Osteoblast (primary cell): ENCODE measurements at places on chromosomes 3 and 15. TPM values are rescaled to one million over a fixed set of nuclear protein-coding genes. Genes with fewer than 3 reads are reported as not detected.

The LEKR1 gene
- total RNA-seq: 0.36 and 1.5 TPM in 2 replicates

The IL16 gene
- 6.5 and 7.1 TPM in 2 replicates for total RNA-seq

The VPS39 gene
- total RNA-seq: 69.1 and 76.6 TPM in 2 replicates

The ALDH1A2 gene
- total RNA-seq: 0.88 and 1.1 TPM in 2 replicates

The ANKRD63 gene
- not detected in 2 replicates for total RNA-seq

The ROBO1 gene
- total RNA-seq: 52.2 and 69.8 TPM in 2 replicates

The LCTL gene
- 1.2 and 1.4 TPM in 2 replicates for total RNA-seq

The FEZF2 gene
- not detected in 2 replicates for total RNA-seq

The KNG1 gene
- total RNA-seq: not detected in 2 replicates

The RAP2B gene
- 20.3 and 22.4 TPM in 2 replicates for total RNA-seq

The SMCO1 gene
- total RNA-seq: not detected in 2 replicates

The EBLN2 gene
- 6.2 and 7.4 TPM in 2 replicates for total RNA-seq

The NOX5 gene
- total RNA-seq: 0.29 and 0.36 TPM in 2 replicates

The IGF2BP2 gene
- total RNA-seq: 80.4 and 81.8 TPM in 2 replicates

The SLC12A1 gene
- not detected in 2 replicates for total RNA-seq

The ISLR2 gene
- total RNA-seq: under 0.01 TPM in 1 of 2 replicates, not detected in the other

The TMEM207 gene
- total RNA-seq: not detected in 2 replicates

The SIDT1 gene
- under 0.01 TPM in 2 replicates for total RNA-seq

The ZNF710 gene
- 10.3 and 10.9 TPM in 2 replicates for total RNA-seq

The EFHB gene
- total RNA-seq: 0.29 and 1.8 TPM in 2 replicates

The C3orf18 gene
- 17.7 and 18.8 TPM in 2 replicates for total RNA-seq

The TRMT10C gene
- 25.0 and 25.6 TPM in 2 replicates for total RNA-seq

The PPP1R14D gene
- total RNA-seq: not detected in 2 replicates
